GOT3 (cell line): ENCODE measurements at places on chromosomes 7 and 10.

DNA sequence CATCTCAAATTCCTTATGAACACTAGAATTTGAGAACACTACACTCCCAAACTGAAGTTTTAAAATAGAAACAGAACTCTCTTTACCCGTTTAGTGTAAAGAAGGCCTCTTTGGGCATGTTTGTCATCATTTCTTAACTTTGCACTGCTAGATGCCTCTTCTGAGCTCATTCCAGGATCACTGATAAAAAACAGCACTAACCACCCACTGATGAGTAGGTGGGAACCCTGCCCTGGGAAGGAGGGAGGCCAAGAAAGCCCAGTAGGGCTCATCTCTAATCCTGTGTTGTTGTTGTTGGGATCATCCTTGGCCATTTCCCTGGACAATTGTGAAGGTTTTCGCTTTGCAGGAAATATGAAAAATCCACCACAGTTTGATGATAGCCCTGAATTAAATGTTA lies 68.2 kb downstream of the CUBN start:
- no peak for DNase-seq

DNA sequence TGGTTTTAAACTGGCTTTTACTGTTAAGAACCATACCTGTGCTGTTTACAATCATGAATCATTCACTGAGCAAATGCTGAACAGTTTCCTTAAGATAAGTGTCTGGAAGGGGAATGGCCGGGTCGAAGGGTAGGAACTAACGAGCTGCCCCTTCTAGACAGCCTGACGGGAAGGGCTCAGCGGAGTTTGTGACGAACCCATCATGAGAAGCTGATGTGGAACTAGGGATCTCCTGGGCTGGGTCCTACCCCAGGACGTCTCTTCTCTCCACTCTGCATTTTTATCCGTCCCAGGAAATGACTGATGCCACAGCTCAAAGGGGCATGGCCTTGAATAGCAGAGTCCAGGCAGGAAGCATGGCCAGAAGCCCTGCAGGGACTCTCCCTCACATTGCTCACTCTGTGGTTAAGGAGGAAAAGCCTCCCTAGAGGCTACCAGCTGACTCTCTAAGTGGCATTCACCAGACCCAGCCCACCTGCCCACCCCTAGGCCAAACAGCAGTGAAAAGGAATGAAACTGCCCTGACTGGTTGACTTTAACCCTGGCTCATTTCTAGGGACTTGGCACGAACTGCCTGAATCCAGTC lies 112.0 kb downstream of the PFKFB3 start:
- no peak for DNase-seq

DNA sequence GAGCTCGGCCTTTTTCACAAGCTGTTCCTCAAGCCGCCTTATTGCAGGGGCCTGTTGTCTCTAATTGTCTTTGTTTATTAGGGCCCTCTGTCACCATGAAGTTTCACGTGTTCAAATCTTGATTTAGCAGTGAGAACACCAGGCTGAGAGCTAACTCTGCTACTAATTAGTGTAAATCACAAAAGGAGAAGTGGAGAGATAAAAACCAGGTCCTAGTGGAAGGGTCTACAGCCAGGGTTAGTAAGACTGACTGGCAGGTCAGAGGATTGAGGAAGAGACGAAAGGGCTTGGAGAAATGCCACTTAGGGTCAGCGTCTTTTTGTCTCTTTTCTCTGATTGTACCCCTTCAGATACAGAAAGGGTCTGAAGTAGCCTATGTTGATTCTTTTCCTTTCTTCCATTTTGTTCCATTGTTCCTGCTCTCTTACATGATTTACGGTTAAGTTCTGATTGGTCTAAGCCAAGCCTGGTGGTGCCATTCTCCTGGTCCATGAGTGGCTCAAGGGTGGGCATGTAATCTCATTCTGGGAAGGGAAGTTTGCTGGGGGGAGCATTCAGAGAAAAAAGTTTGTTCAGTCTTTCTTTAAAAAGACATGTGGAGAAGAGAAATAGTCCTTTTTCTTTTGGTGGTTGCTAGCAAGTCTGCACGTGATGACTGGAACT lies 21.3 kb downstream of the SSMEM1 start:
- DNase-seq, result no peak

GRCh38 chr10:24579906-24580305 lies 143.8 kb downstream of the ARHGAP21 start:
- no peak for DNase-seq

GRCh38 chr7:37901236-37901827 lies 15.3 kb downstream of the SFRP4 start:
- DNase-seq, result no peak

- no peak for DNase-seq
Observed at GRCh38 chr7:121798896-121799295, 74.1 kb upstream of the PTPRZ1 start.

DNA sequence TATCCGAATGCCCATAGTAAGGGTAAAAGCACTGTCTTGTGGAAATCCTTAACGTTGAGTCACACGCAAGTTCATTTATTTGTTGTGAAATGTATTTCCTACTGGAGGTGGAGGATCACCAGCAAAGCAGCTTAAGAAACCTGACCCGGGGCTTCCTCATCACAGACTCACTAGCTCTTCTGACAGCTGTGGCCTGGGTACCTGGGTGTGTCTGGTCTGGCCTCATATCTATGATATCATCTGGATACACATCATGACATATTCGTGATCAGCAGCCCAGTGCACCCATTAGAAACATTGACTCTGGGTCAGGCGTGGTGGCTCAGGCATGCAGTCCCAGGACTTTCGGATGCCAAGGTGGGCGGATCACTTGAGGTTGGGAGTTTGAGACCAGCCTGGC lies 8.8 kb downstream of the DRGX start:
- DNase-seq, result no peak

- DNase-seq, result no peak
Observed at GRCh38 chr7:108000875-108001763, 1.8 kb downstream of the LAMB1 start.

DNA sequence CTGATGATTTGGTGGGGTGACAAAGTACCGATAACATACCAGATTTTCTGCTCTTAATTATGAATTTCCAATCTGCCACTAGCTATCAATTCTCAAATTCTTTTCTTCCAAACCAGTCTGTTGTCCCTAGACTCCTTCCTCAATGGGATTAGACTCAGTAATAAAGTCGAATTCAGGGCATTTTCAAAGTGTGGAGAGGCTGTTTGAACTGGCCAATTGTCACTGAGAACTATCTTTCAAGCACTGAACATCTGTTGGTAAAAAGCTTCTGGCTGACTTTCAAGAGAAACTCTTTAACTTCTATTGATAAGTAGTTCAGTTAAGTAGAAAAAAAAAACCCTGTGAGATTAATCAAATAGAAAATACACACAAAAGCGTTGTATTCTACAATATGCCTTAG lies 108.9 kb downstream of the SAMD9 start:
- no peak for DNase-seq

- DNase-seq, result no peak
Observed at GRCh38 chr10:93408783-93409182, 73.4 kb downstream of the MYOF start.

- DNase-seq, result no peak
Observed at GRCh38 chr7:117810642-117811512, 62.4 kb downstream of the CTTNBP2 start.

- DNase-seq, result peak; percentile 67
Observed at GRCh38 chr7:1065585-1066241, 21.4 kb downstream of the GPR146 start.

DNA sequence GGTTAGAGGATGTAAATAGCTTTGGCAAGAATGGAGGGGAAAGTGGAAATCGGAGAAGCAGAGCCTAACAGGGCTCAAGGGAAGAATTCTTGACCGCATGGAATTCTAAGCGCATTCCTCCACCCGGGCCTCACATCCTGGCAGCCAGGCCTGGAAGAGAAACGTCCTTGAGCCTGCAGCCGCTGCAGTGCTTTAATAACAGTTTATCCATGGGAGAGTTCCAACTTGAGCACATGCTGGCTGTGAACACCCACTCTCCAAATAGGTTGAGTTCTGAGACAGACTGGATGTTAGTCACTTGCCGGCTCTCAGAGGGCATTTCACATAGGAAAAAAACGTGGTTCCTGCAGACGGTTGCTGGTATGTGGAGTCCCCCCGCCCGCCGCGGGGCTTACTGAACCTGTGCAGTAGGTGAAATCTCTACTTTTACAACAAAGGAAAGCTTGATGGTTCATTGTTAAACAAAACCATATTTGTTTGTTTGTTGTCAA lies 61.4 kb upstream of the STEAP1B start:
- peak; percentile 78 for DNase-seq

- no peak for DNase-seq
Observed at GRCh38 chr7:128000854-128001265, 30.4 kb downstream of the LRRC4 start.

DNA sequence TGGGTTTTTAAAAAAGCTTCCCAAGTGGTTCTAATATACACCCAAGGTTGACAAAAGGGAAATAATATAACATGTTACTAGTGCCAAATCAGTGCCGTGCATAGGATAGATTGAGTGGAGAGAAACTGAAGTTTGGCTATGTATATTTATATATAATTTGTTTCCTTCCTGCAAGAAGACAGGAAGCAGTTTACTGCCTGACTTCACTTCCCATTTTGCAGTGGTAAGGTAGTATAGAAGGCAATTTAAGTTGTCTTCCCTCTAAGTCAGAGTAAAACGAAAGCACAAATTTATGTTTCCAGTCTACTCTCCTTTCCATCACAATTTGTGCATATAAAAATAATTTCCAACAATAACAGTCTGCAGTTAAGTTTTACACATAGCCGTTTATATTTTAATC lies 3.4 kb upstream of the HYCC1 start:
- no peak for DNase-seq

GRCh38 chr10:91552274-91553095 lies 80.4 kb downstream of the PPP1R3C start:
- no peak for DNase-seq

- no peak for DNase-seq
Observed at GRCh38 chr10:19499291-19499770, 316.9 kb upstream of the PLXDC2 start.

DNA sequence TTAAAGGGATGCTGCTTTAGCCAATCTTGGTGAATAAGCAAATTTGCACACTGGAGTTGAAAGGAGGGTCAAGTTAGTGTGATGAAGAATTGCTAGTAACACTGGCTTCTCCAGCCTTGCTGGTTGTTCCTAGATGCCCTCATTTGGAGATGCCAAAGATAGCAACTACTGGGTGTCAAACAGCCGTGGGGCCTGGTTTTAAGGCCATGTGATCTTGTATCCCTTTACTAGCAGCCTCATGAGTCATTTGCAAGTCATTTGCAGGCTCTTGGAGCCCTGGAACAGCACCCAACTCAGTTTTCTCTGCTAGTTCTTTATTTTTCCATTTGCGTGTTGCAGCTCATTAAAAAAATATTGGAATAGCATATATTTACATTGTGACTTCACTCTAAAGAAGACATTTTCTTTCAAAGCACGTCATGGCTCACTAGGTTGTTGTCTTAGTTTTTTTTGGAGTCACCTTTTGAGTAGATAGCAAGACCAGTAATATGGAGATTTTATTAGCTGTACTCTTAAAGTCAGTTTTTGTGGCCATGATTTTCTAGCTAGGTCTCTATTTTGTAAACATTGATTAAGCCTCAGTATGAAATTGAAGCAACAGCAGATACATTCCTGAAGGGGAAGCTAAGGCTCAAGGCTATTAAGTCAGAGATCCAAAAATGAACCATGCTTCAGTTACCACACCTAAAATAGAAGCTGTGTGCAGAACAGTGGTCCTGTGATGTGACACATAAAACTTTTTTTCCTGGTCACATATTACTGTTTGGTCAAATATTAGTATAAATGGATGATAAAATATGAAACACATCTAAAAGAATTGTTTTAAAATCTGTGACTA lies 1.3 kb downstream of the LSMEM1 start:
- peak; percentile 6 for DNase-seq

DNA sequence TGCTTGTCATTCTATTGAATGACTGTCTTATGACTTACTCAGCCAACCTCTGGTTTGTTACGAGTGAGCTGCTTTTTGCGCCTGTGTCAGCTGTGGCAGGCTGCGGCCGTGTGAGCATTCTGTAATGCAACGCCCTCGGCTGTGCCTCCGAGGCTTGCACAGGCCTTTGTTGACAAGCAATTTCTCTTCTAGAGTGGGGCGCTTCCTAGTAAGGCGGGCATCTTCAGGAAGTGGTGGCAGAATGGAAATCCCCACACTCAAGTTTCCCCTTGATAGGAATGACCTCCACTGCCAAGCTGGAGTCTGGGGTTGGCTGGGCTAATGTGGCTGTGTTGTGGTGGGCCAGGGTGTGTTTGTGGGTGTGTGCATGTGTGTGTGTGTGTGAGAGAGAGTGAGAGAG lies 20.2 kb upstream of the TMEM178B start:
- DNase-seq, result no peak

- no peak for DNase-seq
Observed at GRCh38 chr7:155084969-155085368, 14.8 kb downstream of the HTR5A start.

GRCh38 chr7:26052706-26053105 lies 99.3 kb upstream of the NFE2L3 start:
- DNase-seq, result no peak

- DNase-seq, result no peak
Observed at GRCh38 chr7:289209-289755, 688 bp upstream of the FOXL3 start.

DNA sequence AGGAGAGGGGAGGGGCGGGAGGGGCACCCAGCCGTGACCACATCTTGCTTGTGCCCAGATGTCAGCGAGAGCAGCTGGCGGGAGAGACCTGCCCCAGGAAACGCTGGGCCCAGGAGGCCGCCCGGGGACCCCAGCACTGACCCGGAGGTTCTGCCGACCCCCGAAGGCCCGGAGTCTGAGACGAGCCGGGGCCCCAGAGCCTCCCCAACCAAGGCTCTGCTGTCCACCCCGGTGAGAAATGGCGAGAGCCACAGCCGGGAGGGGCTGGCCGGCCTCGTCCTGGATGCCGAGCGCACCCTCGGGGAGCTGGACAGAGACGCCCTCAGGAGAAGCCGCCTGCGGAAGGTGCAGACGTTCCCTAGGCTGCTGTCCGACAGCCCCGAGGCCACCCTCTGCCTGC lies 25.9 kb downstream of the KNDC1 start:
- no peak for DNase-seq

DNA sequence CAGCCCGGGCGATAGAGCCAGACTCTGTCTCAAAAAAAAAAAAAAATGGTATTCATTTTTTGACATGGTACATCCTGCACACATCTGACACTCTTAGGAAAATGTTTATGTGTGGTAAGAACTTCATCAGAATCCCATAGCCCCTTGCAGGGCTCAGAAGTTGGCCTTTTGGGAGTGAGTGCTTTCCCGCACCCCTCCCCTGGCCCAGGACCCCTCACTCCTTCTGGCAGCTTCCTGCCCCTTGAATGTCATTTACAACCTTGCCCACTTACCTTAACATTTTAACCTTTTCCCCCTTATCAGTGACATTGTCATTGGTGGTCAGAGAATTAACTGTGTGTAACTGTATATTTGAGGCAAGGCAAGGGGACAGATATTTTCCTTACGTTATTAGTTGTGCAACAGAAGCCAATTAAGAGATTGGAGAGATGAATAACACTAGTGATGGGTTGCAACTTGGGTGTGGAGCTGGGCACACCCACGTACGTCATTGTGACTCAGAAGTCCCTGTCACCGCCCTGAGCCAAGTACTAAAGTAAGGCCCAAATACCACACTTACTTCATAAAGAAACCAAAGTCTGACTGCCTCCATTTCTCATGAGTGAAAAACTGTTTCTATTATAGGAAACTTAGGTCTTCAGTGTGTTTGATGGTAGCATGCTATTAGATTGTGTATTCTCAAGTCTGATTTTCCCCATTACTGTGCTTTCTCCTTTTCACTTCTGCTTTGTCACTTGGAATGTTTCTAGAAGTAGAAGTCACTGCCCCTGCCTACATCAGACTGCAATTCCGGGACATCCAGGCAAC lies 31.6 kb downstream of the OGDH start:
- peak; percentile 38 for DNase-seq

GRCh38 chr7:93799750-93800357 lies 90.7 kb downstream of the TFPI2 start:
- DNase-seq, result no peak
